ENCODE measurements at places on chromosomes 6 and 20.

DNA sequence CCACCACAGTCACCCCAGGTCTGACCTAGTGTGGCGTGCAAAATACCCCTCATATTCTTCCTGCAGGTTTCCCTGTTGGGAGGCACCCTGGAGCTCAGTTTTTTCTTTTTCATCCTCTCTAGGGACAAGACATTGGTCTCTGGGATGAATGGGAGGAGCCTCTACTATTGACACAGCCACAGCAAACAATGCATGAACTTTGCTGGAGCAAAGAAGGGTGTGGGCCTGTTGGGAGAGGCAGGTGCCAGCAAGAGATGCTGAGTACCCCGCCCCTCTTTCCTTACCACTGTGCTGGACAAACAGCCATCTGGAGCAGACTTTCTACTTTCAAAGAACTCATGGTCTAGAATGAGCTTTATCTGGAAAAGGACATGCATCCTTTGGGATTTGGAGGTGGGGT, 10.1 kb downstream of the TGM3 start:
- DNase-seq, result no peak

DNA sequence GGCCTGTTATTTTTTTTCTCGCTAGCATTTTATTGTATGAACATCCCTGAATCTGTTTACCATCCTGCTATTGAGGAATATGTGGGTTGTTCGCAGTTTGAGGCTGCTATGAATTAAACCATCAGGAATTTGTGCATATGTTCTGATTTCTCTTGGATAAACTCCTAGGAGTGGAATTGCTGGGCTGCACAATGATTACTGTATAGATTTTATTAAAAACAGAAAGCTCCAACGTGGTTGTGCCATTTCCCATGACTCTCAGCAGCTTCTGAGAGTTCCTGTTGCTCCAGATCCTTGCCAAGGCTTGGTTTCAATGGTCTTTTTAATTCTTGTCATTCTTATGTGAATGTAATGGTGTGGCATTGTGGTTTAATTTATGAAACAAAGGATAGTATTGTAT, 75.1 kb downstream of the EDN3 start:
- no peak for DNase-seq

DNA sequence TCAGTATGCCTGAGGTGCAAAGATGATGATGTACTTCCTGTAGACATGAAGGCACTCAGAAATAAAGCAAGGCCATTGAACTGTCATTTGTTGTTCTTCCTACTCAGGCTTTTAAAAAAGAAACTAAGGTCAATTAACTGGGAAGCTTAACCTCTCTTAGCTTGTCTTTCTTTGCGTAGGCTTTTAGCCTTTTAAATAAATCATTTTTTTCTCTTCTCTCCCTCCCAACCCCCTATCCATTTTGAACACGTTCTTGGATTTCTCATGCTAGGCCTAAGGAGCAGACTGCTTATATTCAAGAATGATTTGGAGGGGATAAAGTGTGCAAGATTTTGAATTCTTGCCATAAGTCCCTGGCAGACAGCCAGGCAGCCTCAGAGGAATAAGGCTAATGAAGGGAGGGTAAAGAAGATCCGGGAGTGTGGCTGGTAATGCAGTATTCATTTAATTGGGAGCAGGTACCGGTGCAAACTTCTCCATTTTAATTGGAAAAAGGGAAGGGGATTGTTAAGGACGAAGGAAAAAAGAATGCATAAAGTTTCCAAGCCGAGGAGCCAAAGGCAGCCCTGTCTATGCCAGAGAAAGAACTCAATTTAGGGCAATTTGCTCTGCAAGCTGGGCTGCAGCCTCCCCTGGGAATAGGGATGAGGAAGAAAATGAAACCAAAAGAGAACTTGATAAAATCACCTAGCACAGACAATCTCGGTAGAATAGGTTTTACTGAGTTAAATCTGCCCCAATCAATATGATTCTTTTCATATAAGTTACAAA, 343.8 kb upstream of the MMS22L start:
- no peak for DNase-seq

GRCh38 chr20:62243906-62244515, 5.7 kb downstream of the OSBPL2 start:
- DNase-seq, result no peak

- peak; percentile 53 for DNase-seq
These were observed 304.9 kb downstream of the CDH26 start for GRCh38 chr20:60262967-60263603.

- DNase-seq, result no peak
These were observed 207.5 kb downstream of the SMOC2 start for GRCh38 chr6:168648240-168649125.

- no peak for DNase-seq
These were observed 2.7 kb upstream of the ESR1 start for GRCh38 chr6:151804585-151805285.

GRCh38 chr20:38113401-38114325, 51.4 kb downstream of the TGM2 start:
- DNase-seq, result no peak

- DNase-seq, result no peak
These were observed 39.3 kb upstream of the DUSP22 start for GRCh38 chr6:252775-253535.

- DNase-seq, result no peak
These were observed 20.1 kb upstream of the ZNF451 start for GRCh38 chr6:57069920-57070331.

DNA sequence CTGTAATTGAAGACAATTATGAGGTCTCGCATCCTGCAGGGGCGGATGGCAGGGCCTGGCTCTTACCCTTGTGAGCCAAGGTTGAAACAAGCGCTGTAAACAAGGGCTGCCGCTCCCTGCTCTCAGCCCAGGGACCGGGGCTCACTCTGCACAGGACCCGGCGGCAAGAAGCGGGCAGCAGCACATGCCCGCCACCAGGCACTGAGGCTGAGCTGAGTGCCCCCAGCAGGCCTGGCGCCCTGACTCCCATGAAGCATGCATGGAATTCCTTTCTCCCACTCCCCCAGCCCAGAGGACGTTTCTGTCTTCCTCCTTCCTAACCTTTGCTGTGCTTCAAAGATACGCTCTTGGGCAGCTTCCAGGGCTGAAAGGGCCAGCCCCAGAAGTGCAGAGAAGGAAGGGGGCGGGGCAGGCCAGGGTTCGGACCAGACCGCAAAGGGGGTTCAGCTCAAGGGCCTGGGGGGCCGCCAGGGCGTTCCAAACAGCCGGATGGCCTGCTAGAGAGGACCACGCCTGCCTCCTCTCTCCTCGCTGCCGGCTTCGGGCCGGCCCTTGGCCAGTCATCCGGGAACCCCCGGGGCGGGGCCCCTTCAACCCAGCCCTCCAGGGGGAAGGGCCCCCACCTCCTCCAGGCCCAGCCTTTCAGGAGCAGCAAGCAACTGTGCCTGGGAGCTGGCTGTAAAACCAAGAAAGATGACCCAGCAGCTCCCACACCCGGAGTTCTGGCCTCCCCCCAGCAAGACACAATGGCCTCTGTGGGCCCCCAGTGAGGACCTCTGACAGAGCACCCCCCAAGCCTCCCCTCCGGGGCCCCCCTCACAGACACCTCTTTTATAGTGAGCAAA, 109.9 kb downstream of the NOL4L start:
- no peak for DNase-seq

- no peak for DNase-seq
These were observed 79.5 kb upstream of the RALGAPA2 start for GRCh38 chr20:20791664-20792568.

DNA sequence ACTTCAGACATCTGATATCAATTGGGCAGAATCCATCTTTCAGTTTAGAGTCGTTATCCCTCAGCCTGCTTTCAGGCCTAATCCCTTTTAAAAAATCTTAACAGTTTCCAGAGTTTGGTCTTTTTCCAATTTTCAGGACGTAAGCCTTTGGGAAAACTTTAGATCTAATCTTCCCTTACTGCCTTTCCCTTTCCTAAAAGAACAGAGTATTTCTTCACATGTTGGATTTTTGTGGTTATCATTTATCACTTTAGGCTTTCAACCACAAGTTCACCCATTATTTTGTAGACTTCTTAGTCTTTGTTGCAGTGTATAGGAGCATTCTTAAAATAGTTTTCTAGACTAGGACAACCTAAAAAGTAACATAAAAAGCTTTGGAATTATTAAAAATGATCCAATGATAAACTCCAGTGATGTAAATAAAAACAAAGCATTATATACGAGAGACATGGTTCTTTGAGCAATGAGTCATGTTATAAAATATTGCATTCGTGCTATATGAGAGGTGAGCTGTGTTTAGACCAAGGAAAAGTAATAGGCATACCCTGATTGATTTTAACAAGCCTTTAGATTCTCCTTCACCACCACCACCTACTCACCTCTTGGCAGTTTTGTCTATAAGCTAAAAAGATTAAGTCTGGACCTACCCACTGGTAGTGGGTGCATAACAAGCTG, 90.4 kb upstream of the MCHR2 start:
- no peak for DNase-seq

DNA sequence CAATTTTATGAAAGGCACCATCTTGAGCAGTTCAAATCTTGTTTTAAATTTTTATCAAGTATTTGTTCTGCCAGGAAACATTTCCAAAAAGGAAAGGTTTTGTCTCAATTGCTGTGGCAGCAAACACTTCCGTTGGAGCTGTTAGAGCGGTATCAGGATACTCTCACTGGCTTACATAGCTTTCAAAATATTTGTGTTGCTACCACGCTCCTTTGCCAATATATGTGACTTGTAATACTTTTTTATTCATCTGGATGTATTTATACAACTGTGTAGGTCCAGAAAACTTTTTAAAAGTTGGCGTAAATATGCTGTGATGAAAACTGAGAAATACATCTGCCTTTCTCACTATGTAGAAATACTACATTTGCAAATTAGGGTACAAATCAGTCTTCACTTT, 37.8 kb upstream of the NHSL1 start:
- no peak for DNase-seq

- DNase-seq, result no peak
These were observed 158.9 kb downstream of the RALGAPA2 start for GRCh38 chr20:20553541-20553940.

DNA sequence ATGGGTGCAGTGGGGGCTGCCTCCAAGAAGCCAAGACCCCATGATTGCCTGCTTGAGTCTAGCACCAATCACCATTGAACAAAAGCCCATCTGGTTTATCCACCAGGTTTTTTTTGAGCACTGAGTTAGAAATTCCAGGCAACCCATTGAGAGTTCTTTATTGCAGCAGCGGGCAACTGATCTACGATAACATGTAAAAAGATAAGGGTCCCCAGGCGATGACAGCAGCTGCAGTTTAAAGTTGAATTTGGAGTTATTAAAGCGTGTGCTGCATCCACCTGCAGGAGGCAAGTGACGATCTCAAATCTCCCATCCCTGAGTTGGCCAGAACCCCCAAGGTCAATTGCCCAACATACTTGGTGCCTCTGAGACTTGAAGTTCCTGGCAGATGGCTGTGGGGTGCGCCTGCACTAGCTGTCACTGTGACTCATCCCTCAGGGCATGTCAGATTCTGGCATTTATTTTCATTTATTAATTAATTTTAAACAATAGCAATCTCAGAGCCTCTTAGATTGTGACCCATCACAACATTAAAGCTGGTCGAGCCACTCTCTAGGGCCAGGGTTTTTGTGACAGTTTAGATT, 290.4 kb upstream of the SULF2 start:
- DNase-seq, result no peak

DNA sequence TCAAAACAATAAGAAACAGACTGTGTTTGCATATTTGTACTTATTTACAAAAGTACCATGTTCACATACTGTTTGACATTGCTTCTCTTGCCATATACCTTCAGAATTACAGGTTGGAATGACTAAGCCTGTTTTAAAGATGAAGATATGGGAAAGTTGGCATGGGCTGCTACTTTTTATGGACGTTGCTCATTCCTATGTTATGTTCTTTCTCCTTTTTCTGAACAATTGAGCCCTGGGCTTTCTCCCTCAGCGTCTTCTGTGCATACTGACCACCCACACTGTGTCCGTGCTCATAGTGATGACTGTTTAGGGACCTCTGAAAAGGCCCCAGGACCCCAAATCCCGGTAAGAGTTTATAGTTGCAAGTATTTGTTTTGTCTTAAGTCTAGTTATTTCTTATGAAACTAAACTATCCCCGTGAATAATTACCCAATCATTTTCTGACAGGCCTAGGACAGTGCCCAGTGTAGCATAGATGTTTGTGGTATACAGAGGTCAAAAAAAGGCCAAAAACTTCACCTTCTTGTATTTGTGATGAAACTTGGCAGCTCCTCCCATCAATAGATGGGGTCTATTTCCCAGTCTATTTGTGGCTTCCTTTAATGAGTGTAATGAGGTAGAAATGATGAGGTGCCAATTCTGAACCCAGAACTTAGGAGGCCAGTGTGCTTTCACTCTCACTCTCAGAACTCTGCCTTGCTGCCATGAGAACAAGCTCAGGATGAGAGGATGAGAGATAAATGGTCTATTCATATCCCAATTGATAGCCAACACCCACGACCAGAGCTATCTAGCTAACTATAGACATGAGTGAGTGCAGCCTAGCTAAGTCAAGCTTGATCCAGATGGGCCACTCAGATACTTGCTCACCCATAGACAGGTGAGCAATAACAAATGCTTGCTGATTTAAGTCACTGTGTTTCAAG, 40.9 kb downstream of the GSTA4 start:
- DNase-seq, result no peak

DNA sequence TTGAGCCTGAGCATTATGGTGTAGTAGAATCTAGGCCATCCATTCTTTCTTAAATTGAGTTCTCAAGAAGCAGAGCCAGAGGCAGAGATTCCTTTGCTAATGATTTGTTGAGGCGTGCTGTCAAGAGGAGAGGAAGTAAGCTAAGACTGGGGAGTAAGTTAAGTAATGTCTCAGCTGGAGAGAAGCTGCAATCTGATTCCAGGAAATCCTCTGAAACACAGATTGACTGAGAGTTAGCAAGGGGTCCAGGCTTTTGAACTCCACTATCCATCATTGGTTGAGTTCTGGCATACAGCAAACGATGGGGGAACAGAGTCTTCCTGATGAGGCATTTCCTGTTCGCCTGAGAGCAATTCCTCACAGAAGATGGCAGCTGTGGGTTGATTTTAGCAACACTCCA, 207.4 kb upstream of the RAB32 start:
- DNase-seq, result no peak

DNA sequence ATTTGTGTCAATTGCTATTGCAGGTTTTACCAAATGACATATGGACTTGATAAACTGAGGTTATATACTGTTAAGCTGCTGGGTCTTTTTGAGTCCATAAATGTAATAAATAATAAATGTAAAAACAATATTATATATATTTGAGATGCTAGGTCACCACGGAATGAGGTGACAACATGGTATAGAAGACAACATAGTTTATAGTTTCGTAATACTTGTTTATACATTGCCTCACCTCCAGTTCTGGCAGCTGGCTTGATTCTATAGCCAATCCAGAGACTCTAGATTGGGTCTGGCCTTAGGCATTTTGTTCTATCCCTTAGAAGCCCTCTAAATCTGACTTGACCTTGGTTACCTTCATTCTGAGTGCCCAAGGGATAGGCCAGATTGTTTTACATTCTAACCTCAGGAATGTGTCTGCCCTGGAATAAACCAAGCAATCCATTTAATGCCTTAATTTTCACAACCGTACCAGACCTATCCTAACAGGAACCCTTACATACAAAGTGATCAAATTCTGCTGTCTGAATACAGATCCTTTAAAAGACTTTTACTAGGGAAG, 61.5 kb upstream of the STXBP5 start:
- DNase-seq, result no peak

All from stimulated activated CD4-positive, alpha-beta T cell treated with anti-CD3 and anti-CD28 coated beads, Interleukin-4, amount 100 ng/mL, for 1 hour (primary cell).